Hindlimb muscle (tissue), 1 donor: ENCODE measurements at places on chromosomes 1 and 21. TPM values are rescaled to one million over a fixed set of nuclear protein-coding genes. Genes with fewer than 3 reads are reported as not detected.

Gene CDK18
- 28.3 TPM for polyA plus RNA-seq

Gene IFI44
- 8.5 TPM for polyA plus RNA-seq

Gene RAB7B
- polyA plus RNA-seq, result 12.2 TPM

Gene LCE3D
- not detected for polyA plus RNA-seq

Gene FABP3
- polyA plus RNA-seq, result 134 TPM

Gene CCSAP
- polyA plus RNA-seq, result 6.7 TPM

Gene MMP23B
- 38.1 TPM for polyA plus RNA-seq

DNA sequence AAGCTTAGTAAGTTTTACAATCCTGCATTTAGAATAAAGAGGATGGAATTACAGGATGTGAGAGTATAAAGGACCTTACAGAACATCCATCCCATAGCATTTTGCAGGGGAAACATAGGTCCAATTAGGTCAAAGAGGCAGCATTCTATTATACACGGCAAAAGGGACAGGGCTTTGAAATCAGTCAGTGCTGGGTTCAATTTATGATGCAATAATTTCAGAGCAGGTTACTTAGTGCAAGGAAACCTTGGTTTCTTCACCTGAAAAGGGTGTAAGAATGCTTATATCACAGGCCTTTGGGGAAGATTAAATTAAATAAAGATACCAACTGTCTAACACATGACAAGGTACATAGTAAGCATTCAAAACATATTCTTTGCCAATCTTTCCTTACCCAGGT lies 17.1 kb upstream of the NTNG1 start:
- no peak for DNase-seq

GRCh38 chr1:20666146-20666545 lies 5.0 kb upstream of the DDOST start:
- no peak for DNase-seq

DNA sequence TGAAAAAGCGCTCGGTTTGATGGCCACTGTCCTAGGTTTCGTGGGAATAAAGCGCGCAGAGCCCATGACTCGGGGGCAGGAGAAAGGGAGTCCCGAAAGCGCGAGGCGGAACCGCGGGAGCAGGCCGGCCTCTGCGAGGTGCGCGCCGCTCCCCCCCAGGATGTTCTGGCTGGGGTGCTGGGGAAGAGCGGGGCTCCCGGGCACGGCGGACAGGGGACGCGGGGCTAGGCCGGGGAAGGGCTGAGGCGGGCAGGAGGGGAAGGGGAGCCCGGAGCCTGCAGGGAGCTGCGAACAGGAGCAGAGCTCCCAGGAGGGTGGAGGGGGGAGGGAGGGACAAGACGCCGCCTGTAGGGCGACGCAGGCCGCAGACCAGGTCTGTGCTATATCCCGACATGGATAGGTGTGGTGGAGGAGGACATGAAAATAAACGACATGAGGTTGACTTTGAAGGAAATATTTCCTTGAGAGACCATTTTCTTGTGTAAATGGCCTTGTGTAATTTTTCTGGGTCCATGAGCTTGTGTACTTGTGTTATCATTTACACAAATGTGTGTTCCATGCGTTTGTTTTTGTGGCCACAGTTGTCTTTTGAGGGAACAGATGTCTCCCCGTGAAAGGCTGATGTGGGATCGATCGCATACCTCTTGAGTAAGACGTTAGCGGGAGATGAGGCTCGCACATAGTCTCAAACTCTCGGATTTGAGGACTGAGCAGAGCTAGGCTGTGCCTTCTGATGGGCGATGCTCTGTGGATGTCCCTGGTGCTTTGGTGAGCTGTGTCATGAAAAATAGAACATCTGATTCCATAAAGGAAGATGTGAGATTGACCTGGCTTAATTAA lies 1.3 kb downstream of the PCNT start:
- peak; percentile 46 for DNase-seq

DNA sequence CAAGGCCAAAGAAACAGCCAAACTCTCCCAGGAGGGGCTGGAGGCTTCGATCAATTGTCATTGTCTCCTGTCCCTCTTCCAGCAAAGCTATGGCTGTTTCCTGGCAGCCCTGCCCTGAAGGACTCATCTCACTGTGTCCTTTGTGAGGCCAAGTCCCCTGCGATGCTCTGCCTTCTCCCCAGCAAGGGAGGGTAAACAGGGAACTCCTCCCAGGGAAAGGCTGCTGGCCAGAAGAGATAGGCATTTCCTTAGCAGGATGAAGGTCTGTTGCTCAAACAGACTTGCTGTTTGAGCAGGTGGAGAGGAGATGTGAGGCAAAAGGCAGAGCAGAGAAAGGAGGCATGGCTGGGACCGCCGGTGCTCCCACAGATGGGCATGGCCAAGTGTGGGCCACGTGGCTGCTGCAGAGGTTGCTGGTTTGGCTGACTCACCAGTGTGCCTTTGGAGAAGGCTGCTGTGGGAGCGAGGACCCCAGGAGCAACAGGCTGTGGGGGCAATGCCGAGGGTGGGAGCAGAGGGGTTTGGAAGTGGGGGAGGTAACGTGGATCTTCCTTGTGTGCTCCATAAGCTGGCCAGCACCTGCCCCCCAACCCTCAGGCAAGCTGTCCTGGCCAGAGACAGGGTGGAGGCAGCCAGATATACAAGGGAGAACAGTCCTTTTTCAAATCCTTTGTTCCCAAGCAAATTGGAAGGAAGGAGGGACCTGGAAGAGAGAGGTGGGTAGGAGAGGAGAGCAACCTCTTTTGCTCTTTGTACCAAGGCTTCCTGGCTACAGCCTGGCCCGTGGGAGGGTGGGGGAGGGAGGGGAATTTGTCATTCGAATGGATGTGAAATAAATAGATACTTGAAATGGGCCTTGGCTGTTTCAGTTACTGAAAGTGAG lies 449.8 kb downstream of the SIPA1L2 start:
- DNase-seq, result no peak

DNA sequence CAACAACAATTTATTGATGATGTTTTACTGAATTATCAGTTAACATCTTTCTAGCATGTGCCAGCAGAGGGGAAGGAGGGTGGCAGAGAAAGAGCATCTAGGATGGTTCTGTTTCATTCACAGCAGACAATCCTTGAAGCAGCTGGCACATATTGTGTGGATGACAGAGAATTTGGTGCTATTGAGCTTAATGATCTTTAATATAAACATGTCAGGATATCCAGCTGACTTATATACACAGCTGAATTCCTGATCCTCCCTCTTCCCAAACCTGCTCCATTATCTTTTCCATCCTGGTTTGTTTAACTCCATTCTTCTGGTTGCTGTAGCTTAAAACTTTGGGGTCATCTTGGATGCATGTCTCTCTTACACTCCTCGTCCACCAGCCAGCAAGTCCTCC lies 218.6 kb downstream of the CACNA1E start:
- no peak for DNase-seq

- DNase-seq, result no peak
Measured at GRCh38 chr1:90580176-90580575, 136.9 kb downstream of the BARHL2 start.

- no peak for DNase-seq
Measured at GRCh38 chr1:225934711-225935110, 6.3 kb downstream of the LEFTY2 start.

DNA sequence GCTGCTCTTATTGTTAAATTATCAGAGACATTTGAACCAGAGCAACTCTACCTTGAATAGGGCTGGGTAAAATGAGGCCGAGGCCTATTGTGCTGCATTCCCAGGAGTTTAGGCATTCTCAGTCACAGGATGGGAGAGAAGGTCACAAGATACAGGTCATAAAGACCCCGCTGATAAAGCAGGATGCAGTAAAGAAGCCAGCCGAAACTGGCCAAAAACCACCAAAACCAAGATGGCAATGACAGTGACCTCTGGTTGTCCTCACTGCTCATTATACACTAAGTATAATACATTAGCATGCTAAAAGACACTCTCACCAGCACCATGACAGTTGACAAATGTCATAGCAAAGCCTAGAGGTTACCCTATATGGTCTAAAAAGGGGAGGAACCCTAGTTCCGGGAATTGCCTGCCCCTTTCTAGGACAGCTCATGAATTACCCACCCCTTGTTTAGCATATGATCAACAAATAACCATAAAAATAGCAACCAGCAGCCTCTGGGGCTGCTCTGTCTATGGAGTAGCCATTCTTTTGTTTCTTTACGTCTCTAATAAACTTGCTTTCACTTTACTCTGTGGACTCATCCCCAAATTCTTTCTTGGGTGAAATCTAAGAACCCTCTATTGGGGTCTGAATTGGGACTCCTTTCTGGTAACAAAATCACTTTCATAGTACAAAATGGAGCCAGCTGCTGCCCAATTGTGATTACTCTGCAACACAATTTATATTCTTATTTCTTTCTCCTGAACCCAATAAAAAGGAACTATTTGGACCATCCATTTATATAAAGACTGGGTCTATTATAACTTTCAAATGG lies 179.6 kb downstream of the TGFBR3 start:
- DNase-seq, result no peak

- DNase-seq, result no peak
Measured at GRCh38 chr1:192632641-192633532, 3.1 kb upstream of the RGS13 start.

GRCh38 chr1:203506858-203507626 lies 13.1 kb downstream of the OPTC start:
- no peak for DNase-seq

GRCh38 chr1:117167402-117167801 lies 43.3 kb downstream of the VTCN1 start:
- no peak for DNase-seq

DNA sequence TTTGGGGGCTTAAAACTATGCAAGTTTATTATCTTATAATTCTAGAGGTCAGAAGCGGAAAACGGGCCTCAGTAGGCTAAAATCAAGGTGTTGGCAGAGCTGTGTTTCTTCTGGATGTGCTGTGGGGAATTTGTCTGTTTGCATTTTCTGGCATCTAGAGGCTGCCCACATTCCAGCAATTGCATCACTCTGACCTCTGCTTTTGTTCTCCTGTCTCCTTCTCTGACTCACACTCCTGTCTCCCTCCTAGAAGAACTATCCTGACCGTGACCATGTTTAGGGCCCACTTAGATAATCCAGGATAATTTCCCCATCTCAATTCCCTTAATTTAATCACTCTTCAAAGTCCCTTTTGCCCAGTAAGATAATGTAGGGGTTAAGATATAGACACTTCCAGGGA lies 127.4 kb upstream of the DEPDC1 start:
- DNase-seq, result no peak

- peak; percentile 79 for DNase-seq
Measured at GRCh38 chr1:201676197-201676596, 137.3 kb downstream of the NAV1 start.
